ENCODE measurements at places on chromosomes 7 and 10. TPM values are rescaled to one million over a fixed set of nuclear protein-coding genes. Genes with fewer than 3 reads are reported as not detected.

The NPFFR1 gene
- polyA plus RNA-seq: not detected

The EVX1 gene
- polyA plus RNA-seq: 0.62 TPM

The CACNB2 gene
- 2.8 TPM for polyA plus RNA-seq

The SORBS1 gene
- polyA plus RNA-seq: 12.2 TPM

The HYAL4 gene
- 0.24 TPM for polyA plus RNA-seq

The MCM7 gene
- 21.0 TPM for polyA plus RNA-seq

The PRPS1L1 gene
- polyA plus RNA-seq: not detected

The CH25H gene
- polyA plus RNA-seq: 1.2 TPM

The GIMAP2 gene
- polyA plus RNA-seq: 6.7 TPM

The ANKRD7 gene
- 1.3 TPM for polyA plus RNA-seq

The ASAH2 gene
- 0.45 TPM for polyA plus RNA-seq

The HABP2 gene
- polyA plus RNA-seq: 27.4 TPM

The CUL1 gene
- 23.4 TPM for polyA plus RNA-seq

The KLF14 gene
- 0.13 TPM for polyA plus RNA-seq

The CUBN gene
- polyA plus RNA-seq: 31.6 TPM

DNA sequence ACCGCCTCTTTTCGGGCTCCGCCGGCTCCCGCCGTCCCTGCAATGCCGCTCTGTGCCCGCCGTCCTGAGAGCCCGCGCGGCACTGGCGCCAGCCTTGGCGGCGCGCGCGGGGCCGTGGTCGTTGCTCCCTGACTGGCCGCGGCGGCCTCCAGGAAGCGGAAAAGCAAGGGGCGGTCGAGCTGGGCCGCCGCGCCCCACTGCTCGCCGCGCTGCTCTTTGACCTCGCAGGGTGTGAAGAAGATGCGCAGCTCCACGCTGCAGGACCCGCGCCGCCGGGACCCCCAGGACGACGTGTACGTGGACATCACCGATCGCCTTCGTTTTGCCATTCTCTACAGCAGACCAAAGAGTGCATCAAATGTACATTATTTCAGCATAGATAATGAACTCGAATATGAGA is at the start of gene CDC14C:
TSS of gene CDC14C (plus strand) at position 115 of the 400 bp plus-strand sequence. CDS start at position 241, 126 bp downstream.
- DNase-seq: no peak

DNA sequence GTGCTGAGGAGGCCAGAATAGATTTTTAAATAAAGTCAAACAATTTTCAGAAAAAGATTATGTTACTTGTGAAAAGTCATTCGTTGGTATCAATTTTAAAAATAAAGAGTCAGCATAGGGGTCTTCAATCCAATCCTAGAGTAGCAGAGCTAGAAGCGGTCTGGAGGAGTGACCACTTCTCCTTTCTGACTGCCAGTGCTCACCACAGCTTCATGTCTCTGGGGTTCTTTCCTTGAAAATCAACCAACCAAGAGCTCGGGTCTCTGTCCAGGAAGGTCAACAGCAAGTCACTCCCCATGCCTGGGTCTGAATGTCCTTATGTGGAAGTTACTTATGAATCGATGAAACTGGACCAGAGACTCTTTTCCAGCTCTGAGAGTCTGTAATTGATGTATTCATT is 14.3 kb downstream of the PTPRN2 start:
- no peak for DNase-seq

DNA sequence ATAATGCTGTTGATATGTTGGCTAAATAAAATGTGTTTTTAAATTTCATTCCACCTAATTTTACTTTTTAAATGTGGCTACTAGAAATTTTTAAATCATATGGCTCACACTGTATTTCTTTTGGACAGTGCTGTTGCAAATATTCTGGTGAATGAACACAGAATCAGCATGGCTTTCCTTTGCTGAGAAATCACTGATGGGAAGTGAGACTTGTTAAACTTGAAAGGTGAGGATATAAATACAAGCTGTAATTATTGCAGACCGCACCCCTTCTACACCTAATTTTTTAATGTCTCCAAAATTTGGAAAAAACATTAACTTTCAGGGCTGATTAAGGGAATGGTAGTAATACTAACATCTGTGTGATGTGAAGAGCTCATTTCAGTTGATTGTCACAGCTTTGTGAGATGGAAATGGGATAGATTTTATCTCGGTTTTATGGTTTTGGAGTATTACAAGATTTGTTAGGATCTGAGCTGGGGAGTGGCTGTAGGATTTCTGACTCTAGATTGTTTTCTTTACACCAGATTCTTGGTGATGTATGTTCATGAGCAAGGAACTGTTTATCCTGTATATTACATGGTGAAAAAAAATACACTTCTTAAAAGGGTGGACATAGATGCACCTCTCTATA is 1.3 kb downstream of the MIOS start:
- no peak for DNase-seq

- DNase-seq: peak; percentile 85
Measured at GRCh38 chr7:101410743-101411507, 48.2 kb downstream of the COL26A1 start.

- DNase-seq: no peak
Measured at GRCh38 chr7:123787220-123788007, 38.6 kb upstream of the WASL start.

DNA sequence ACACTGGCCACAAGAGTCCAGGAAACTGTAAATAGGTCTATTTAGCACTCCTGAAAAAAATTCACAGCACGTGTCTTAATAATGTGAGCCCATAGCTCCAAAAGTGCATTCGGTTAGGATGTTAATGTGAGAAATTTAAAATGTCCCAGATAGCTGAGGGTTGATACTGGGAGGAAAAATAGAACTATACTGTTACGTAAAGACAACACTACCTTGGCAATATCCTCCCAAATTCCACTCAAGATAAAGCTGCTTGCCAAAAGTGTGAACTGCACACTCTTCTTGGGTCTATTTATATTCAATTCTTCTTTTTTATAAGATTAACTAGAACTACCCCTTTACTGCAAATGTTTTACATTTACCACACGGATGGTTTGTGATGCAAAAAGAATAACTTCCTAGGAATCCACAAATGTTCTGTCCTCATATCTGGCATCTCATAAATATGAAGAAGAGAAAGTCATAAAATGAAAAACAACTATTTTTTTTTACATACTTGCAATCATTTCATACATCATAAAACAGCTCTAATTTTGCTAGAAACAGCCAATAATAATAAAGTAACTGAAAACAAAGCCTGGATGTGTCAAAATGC is 10.4 kb downstream of the RAB11FIP2 start:
- peak; percentile 19 for DNase-seq

GRCh38 chr7:79386688-79387422 is 66.6 kb downstream of the MAGI2 start:
- DNase-seq: no peak

GRCh38 chr7:151416112-151416940 is 6.5 kb upstream of the WDR86 start:
- DNase-seq: no peak

DNA sequence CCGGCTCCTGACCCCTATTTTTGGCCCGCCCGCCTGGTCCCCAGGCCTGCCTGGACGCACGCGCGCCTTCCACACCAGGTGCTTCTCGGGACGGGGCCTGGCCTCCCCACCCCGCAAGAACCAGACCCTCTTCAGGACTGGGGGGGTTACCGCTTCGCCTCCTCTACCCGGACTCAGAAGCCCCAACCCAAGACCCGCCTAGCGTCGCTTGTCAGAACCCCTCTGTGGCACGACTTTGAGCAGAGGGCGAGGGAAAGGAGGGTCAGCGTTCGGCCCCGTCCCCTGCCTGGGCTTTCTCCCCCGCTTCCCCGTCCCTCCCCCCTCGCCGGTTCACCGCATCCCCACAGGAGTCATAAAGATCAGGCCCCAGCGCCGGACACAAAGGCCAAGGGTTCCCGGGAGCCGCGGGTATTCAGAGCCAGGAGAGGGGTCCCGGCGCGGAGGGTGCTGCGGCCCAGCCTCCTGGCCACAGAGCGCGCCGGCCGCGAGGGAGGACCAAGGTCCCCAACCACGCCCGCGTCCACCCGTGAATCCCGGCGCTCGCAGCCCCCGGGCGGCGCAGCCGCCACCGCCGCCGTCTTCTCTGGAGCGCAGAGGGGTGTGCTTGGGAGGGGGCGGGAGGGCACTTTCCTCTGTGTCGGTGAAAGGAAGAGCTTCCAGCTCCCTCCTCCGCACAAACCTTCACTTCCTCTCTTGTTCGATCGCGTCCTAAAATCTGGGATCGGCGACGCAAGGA is 351.9 kb downstream of the DNAJB6 start:
- no peak for DNase-seq

- no peak for DNase-seq
Measured at GRCh38 chr10:86034710-86035109, 331.9 kb downstream of the GRID1 start.

- DNase-seq: no peak
Measured at GRCh38 chr7:5711409-5711808, 70.1 kb downstream of the RNF216 start.

DNA sequence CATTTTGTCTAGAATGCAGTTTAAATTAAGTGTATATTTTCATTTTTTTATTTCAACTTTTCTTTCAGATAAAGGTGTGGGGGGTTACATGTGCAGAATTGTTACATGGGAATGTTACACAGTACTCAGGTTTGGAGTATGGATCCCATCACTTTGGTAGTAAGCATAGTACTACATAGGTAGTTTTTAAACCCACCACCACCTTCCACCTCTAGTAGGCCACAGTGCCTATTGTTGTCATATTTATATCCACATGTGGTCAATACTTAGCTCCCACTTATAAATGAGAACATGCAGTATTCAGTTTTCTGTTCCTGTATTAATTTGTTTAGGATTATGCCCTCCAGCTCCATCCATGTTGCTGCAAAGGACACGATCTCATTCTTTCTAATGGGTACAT is 200.6 kb downstream of the CCDC7 start:
- no peak for DNase-seq

DNA sequence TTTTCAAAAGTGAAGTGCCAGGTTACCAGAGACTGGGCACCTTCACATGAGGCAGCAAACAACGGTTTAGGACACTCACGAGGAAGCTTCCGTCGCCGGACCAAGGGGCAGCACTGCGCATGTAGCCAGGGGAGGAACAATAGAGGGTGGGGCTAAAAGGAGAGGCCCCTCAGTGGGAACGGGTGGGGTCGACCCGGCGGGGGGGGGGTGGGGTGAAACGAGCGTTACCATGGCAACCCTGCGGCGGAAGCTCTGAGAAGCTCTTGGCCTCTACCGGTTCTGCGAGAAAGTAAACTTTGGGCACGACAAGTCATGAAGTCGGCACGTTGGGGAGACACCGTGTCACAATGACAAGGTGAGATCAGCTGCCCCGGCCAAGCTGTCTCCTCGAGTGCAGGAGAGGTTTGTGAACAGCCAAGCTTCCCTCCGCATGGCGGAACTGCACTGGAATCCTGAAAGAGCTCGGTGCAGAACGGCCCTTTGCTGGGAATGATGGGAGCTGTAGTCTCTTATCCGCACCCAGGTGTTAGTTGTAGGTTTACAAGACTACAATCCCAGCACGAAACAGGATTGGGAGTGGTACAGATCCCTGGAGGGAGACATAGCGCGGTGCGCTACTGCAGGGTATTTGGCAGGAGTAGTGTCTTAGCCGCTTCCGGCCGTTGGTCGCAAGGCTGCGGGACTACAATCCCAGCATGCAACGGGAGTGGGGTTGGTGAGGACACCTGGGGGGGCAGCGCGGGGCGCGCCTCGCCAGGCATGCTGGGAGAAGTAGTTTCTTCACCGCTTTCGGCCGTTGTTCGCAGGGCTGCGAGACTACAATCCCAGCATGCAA is 72.8 kb upstream of the ZNF722 start:
- DNase-seq: peak; percentile 97

DNA sequence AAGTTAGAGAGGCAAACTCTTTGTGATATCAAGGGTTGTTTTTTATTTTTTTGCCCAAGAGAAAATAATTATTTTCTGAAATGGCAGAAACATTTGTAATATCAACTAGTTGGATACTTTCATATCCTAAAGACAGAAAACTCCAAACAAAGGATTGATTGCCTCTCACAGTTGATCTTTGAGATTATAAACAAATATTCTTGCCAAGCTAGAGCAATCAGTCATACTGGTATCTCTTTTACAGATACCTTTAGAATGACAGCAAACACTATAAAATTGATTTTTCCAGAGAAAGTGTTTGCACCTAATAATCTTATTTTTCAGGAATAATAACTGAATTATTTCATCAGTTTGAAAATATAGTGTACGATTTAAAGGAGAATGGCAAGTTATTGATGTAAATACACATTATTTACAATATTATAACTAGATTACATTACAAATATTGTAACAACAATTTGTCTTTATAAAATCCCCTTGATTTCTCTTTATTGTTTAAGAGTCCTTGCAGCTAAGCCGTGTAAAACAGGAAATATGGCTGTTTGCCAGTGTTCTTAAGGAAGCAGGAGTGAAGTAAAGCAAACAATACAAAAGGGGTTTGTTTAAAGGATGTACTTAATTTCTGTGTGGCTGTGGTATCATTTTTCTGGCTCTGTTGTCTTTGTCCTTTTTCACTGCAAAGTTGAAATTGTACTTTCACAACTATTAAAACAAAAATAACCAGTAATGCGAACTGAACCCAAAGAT is 58.4 kb downstream of the MAPK8 start:
- peak; percentile 62 for DNase-seq

DNA sequence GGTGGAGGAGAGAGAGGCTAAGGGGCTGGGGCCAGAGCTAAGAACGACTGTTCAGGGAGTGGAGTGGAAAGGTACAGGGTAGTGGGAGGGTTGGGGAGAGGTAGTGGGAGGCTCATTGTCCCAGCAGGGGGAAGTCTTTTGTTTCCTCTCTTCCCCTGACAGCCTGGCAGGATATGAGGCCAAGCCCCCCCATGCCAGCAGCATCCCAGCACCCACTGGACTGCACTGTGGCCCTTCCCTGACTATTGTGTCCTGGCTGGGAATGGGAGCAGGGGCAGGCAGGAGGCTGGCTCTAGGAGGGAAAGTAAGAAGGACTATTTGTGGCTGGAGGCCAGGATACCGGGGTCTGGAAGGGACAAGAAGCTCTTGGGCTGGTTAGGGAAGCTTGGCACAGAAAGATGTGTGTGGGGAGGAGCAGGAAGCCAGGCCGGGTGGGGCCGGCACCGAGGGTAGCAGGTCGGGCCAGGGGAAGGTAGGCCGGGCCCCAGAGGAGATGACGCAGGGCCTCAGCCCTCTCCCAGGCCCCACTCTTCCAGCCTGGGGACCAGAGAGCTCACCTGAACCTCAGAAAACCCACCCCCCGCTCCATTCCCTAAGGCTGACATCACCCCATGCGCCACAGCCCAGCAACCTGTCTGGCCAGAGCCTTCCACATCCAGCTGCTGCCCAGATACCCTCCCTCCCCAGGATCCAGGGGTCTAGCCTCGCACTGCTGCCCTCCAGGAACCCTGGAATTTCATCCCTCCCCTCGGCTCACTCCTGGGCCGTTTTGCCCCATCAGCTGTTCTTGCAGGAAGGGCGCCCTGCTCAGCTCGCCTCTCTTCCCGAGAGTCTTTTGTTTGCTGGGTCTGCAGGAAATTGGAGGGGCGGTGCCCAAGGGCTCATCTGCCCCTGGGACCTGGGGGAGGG is 8.8 kb upstream of the EPHB4 start:
- DNase-seq: peak; percentile 92

- no peak for DNase-seq
Measured at GRCh38 chr10:97412891-97413304, 11.8 kb upstream of the RRP12 start.

DNA sequence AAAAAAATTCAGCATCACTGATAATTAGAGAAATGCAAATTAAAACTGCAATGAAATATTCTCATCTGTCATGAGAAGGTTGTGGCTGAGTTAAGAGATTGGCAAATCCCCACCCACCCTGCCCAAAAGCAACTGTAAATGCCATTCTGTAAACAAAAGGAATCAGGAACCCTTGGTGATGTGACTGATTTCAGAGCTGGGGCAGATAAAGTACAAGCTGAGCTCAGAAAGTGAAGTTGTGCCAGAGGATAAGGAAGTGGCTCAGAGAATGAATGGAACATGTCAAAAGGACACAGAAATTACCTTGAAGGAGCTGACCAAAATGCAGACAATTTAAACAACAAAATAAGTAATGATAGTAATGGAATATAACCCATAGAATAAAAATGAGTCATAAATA is 32.7 kb upstream of the ARMS2 start:
- DNase-seq: no peak

- no peak for DNase-seq
Measured at GRCh38 chr10:70832852-70833528, 17.2 kb downstream of the SGPL1 start.
